Lung (tissue), 17 donors: ENCODE measurements at places on chromosomes 11 and 22. TPM values are rescaled to one million over a fixed set of nuclear protein-coding genes. Genes with fewer than 3 reads are reported as not detected.

Gene RAB38
- total RNA-seq = 11.7 TPM

Gene GDPD4
- total RNA-seq = not detected

Gene OR8B8
- total RNA-seq = not detected

Gene TMA7B
- total RNA-seq = 0.31 TPM

Gene KCNQ1
- total RNA-seq = 41.7 TPM

Gene CRYBB2
- total RNA-seq = 0.31 TPM

Gene ANO1
- 7.8 TPM for total RNA-seq

Gene ACTN3
- 0.15 TPM for total RNA-seq

Gene DRD2
- 0.28 TPM for total RNA-seq

Gene OR5P2
- total RNA-seq = 0.83 TPM

Gene AIFM3
- total RNA-seq = 0.48 TPM

Gene LMNTD2
- 9.7 TPM for total RNA-seq

Gene NCAM1
- 4.1 TPM for total RNA-seq

Gene RFPL2
- total RNA-seq = not detected

Gene KRTAP5-8
- 0.34 TPM for total RNA-seq

Gene RASSF10
- total RNA-seq = 10.0 TPM

Gene MS4A14
- total RNA-seq = 0.88 TPM

Gene MAPK8IP2
- 2.7 TPM for total RNA-seq

Gene PLAAT3
- 12.7 TPM for total RNA-seq

Gene OR8D1
- not detected for total RNA-seq

Gene TRIM51
- not detected for total RNA-seq

Gene TRAF6
- total RNA-seq = 14.0 TPM

Gene USP47
- total RNA-seq = 183 TPM

Gene OR4A15
- not detected for total RNA-seq

Gene ZDHHC24
- 6.8 TPM for total RNA-seq

Gene DEFB131B
- total RNA-seq = not detected

Gene TSSK2
- total RNA-seq = not detected

Gene MRGPRX4
- not detected for total RNA-seq

Gene C11orf97
- total RNA-seq = 6.3 TPM

Gene SSH3
- 31.4 TPM for total RNA-seq

Gene GRM5
- 1.2 TPM for total RNA-seq

Gene RGL4
- 3.1 TPM for total RNA-seq

Gene MMP7
- 433 TPM for total RNA-seq

Gene EFCAB6
- total RNA-seq = 15.4 TPM

Gene TRPC6
- 66.5 TPM for total RNA-seq

Gene OR4X2
- total RNA-seq = not detected

Gene KCNK4
- total RNA-seq = not detected

Gene PLEKHB1
- total RNA-seq = 38.8 TPM

Gene ALX4
- total RNA-seq = 0.06 TPM

Gene NXPE1
- not detected for total RNA-seq

Gene INSC
- 0.89 TPM for total RNA-seq

Gene CYTH4
- 25.9 TPM for total RNA-seq

Gene EMSY
- 59.3 TPM for total RNA-seq

Gene FOSL1
- 0.43 TPM for total RNA-seq

Gene MPZL3
- 12.4 TPM for total RNA-seq

Gene NAALADL1
- 22.0 TPM for total RNA-seq

Gene OVOL1
- 0.77 TPM for total RNA-seq

Gene TUG1
- total RNA-seq = 147 TPM

Gene SHANK3
- total RNA-seq = 44.0 TPM

Gene EIF4ENIF1
- total RNA-seq = 14.3 TPM

Gene PHETA2
- total RNA-seq = 18.1 TPM

Gene FXYD6
- total RNA-seq = 45.7 TPM

Gene CHRM1
- total RNA-seq = 1.5 TPM
